Stimulated activated CD4-positive, alpha-beta T cell treated with anti-CD3 and anti-CD28 coated beads, Interleukin-15, amount 100 ng/mL, for 24 hours (primary cell): ENCODE measurements at places on chromosomes 1 and 21.

- DNase-seq, result no peak
Measured at GRCh38 chr1:219269171-219269570, 95.5 kb downstream of the LYPLAL1 start.

DNA sequence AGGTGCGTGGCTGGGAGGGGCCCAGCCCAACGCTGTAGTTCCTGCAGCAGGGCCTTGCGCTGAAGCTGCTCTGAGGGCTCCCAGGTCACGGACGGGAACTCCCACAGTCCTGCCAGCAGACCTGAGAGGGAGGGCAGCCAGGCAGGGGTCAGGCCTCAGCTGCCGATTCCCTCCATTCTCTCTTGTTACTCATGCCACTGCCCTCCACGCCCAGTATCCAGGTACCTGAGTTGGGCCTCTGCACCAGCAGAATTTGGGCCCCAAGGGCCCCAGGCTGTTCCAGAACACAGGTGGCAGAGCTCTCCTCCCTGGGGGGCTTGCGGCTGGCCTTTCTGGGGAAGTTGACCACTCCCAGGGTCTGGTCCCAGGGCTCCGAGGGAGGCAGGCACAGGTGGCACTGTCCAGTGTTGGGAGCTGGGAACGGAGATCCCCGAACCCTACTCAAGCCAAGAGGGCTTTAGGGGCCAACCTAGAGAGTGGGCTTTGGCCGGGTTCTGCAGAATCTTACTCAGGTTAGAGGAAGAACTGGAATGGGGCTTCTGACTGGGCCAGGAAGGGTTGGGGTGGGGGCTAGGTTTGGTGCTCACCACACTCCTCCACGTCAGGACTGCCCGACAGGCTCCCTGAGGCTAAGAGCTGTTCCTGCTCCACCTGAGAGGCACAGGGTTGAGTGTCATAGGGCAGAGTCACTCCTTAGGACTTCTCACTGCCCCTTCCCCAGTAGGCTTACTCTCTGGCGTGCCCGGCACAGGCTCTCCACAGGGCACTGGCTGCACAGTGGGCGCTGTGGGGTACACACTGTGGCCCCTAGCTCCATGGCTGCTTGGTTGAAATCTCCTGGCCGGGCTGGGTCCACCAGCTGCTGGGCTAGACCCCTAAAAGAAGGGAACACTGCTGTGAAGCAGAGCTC, 5.0 kb downstream of the HPDL start:
- no peak for DNase-seq

DNA sequence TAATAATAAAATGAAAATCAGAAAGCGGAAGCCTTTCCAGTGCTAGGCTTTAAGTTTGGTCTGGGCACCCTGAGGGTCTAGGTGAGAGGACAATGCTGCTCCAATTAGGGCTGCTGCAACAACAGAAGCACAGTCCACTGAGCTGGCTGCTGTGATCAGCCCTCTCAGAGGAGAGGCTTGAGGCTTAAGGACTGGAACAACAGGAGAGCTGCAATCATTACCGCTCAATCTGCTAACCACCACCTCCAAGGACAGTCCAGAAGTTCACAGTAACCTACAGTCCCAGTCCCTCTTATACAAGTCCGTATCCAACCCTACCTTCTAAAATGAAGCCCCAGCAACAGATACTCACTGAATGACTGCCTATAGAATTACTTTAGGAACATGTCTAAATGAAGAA, 62.1 kb downstream of the USP24 start:
- DNase-seq, result no peak

DNA sequence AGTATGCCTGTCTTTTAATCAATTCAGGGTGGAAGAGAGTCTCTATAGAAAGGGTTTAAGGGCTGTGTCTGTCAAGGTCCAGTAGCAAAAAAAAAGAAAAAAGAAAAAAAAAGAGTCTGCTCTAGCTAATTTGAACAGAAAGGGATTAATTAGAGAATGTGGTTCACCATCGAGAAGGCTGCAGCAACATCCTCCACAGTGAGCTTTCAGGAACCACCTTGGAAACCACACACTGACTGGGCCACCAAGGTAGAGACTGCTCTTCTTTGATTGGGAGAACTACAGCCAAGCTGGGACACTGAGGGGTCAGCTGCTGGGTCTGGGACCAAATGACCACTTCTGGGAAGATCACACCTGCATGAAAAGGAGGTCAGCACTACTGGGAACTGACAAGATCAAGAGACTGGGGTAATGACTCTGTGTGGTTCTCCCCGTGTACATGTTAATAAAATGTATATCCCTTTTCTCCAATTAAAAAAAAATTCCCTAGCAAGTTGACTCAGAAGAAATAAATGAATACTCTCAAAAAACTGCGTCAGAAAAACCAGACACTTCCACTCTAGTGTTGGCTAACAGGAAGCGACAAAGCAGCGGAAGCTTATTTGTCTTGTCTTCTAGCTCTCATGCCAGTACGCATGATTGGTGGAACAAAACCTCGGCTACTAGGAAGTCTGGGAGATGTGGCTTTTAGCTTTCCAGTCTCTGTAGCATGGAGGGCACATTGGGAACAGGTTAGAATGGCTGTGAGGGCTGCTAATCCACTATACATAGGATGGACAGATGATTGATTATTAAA, 60.0 kb upstream of the IVNS1ABP start:
- DNase-seq, result no peak
